ENCODE measurements at places on chromosomes 1 and 21. TPM values are rescaled to one million over a fixed set of nuclear protein-coding genes. Genes with fewer than 3 reads are reported as not detected.
A peak's percentile ranks its signal among the peaks of the same experiment; 100 is the strongest.

AQP10 gene
- not detected for total RNA-seq

- no peaks in the 10 kb centered on the region for H3K36me3 ChIP-seq
- H3K4me1 ChIP-seq = no peaks in the 10 kb centered on the region
- no peak overlapping the region for H3K27ac ChIP-seq
- DNase-seq = no peak
Observed at GRCh38 chr1:78068681-78069283, 23.0 kb downstream of the GIPC2 start.

GRCh38 chr1:195897076-195897475 is 711.2 kb downstream of the KCNT2 start:
- no peak overlapping the region for H3K4me3 ChIP-seq
- no peaks in the 10 kb centered on the region for H3K27me3 ChIP-seq
- no peak for DNase-seq
- H3K36me3 ChIP-seq = no peaks in the 10 kb centered on the region

KIAA0040 gene
- total RNA-seq = not detected

C1orf56 gene
- total RNA-seq = 2.9 TPM

GRCh38 chr1:17661546-17662157 is 93.5 kb upstream of the ACTL8 start:
- no peaks in the 10 kb centered on the region for H3K36me3 ChIP-seq
- peak; percentile 58 for DNase-seq
- H3K4me1 ChIP-seq = no peaks in the 10 kb centered on the region
- no peak overlapping the region for H3K4me3 ChIP-seq

- H3K4me3 ChIP-seq = peak overlapping the region; percentile 37
- H3K27me3 ChIP-seq = peaks cover 82% of the 10 kb centered on the region
- no peak overlapping the region for H3K27ac ChIP-seq
- H3K36me3 ChIP-seq = no peaks in the 10 kb centered on the region
- peaks cover 13% of the 10 kb centered on the region for H3K4me1 ChIP-seq
Observed at GRCh38 chr1:229430761-229431283, 3.1 kb downstream of the ACTA1 start.

DNA sequence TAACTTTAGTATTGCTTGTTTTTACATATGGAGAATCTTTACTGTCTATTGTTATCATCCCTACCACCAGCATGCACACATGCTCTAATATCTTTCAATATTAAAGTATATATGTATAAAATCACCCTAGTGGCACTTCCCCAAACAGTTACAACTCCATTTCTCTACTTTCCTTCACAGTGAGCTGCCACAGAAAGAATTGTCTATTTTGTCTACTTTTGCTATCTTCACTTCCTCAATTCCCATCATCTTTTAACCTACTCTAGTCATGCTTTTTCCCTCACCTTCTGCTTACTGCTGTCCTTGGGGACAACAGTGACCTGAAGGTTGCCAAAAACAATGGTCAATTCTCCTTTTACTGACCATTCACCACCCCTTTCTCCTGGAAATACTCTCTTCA is 59.2 kb downstream of the VCAM1 start:
- H3K36me3 ChIP-seq = no peaks in the 10 kb centered on the region
- DNase-seq = no peak
- H3K27ac ChIP-seq = no peak overlapping the region

DNA sequence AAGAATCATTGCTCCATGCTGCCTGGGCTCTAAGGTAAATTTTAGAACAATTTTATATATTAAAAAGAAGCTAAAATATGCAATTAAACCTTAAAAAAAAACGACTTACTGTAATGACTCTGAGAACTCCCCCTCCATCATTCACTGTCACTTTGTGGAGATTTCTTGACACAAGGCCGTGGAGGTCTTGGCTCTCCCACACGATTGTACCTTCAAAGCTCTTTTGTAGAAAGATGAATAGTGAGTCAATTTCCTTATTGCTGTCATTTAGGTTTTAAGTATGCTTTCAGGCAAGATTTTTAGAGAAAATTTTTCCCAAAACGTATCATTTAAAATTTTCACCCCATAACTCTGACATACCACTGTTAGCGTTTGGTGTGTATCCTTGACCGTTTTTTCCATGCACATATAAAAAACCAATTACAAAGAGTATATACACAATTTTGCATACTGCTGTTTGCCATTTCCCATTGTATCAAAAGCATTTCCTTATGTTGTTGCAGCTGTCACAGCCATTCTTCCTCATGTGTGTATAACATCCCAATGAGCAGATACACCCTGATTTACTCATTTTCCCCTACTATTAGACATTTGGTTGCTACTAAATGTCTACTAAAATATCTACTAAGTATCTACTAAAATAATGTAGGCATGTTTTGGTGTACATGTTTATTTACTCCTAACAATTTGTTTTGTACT is 33.4 kb downstream of the B3GALNT2 start:
- no peak for DNase-seq
- no peak overlapping the region for H3K27ac ChIP-seq
- no peak overlapping the region for H3K4me3 ChIP-seq
- H3K36me3 ChIP-seq = no peaks in the 10 kb centered on the region

GRCh38 chr1:211349741-211350140 is 23.1 kb downstream of the TRAF5 start:
- H3K4me3 ChIP-seq = no peak overlapping the region
- no peak overlapping the region for H3K27ac ChIP-seq
- no peak for DNase-seq

DNA sequence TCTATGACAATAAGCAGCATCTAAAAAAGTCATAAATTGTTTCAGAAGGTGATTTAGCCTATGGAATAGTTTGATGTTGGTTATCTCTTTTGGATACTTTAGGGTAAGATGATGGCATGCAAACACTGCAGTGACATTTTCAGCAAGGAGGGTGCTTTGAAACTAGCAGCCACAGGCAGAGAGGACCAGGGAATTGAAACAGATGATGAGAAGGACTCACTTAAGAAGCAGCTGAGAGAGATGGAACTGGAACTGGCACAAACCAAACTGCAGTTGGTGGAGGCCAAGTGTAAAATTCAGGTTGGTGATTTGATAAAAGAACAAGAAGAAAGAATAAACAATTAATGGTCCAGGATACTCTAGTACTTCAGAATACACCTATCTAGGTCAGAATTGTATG is 11.2 kb upstream of the CACYBP start:
- no peaks in the 10 kb centered on the region for H3K27me3 ChIP-seq
- H3K36me3 ChIP-seq = no peaks in the 10 kb centered on the region
- H3K27ac ChIP-seq = no peak overlapping the region
- H3K4me1 ChIP-seq = no peaks in the 10 kb centered on the region
- DNase-seq = no peak
- no peak overlapping the region for H3K4me3 ChIP-seq

- no peaks in the 10 kb centered on the region for H3K36me3 ChIP-seq
- DNase-seq = no peak
- H3K4me1 ChIP-seq = no peaks in the 10 kb centered on the region
- H3K27me3 ChIP-seq = peaks cover 43% of the 10 kb centered on the region
Observed at GRCh38 chr21:42434884-42435283, 31.2 kb downstream of the UBASH3A start.

FAM151A gene
- not detected for total RNA-seq

TMEM50A gene
- 99.4 TPM for total RNA-seq

GRCh38 chr1:26959722-26960624 is at the start of gene KDF1:
KDF1 (minus strand) TSS chr1:26960468; CDS start chr1:26952380, 8,088 bp downstream.
- H3K4me3 ChIP-seq = peak within 1 kb of the TSS; percentile 36
- H3K27me3 ChIP-seq = peaks cover 72% of the 10 kb centered on the region
- no peaks in the 10 kb centered on the region for H3K36me3 ChIP-seq
- no peak for DNase-seq
- H3K4me1 ChIP-seq = no peaks in the 10 kb centered on the region

- H3K4me3 ChIP-seq = no peak overlapping the region
- peaks cover 5% of the 10 kb centered on the region for H3K27me3 ChIP-seq
- no peak overlapping the region for H3K27ac ChIP-seq
- no peaks in the 10 kb centered on the region for H3K4me1 ChIP-seq
- no peak for DNase-seq
Observed at GRCh38 chr1:168405906-168406549, 125.4 kb downstream of the TBX19 start.

AMPD1 gene
- total RNA-seq = 0.19 TPM

ALG14 gene
- total RNA-seq = 6.4 TPM

DNA sequence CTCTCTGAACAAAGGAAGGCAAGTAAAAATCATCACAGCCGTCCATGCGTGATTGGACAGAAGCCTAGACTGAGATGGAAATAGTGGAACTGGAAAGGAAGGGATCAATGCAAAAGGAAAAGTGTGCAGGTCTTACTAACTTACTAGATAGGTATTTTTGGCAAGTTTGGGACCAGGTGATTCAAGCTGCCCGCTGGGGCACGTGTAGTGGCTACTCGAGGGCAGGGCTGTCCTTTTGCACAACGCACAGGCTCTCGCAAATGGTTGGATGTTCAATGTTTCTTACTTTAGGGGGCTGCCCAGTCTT is 566 bp upstream of the ALG6 start:
- DNase-seq = no peak
- H3K36me3 ChIP-seq = peaks cover 12% of the 10 kb centered on the region
- H3K4me1 ChIP-seq = peaks cover 12% of the 10 kb centered on the region
- H3K27me3 ChIP-seq = no peaks in the 10 kb centered on the region
- H3K27ac ChIP-seq = peak overlapping the region; percentile 83

IFNLR1 gene
- 1.4 TPM for total RNA-seq

DNA sequence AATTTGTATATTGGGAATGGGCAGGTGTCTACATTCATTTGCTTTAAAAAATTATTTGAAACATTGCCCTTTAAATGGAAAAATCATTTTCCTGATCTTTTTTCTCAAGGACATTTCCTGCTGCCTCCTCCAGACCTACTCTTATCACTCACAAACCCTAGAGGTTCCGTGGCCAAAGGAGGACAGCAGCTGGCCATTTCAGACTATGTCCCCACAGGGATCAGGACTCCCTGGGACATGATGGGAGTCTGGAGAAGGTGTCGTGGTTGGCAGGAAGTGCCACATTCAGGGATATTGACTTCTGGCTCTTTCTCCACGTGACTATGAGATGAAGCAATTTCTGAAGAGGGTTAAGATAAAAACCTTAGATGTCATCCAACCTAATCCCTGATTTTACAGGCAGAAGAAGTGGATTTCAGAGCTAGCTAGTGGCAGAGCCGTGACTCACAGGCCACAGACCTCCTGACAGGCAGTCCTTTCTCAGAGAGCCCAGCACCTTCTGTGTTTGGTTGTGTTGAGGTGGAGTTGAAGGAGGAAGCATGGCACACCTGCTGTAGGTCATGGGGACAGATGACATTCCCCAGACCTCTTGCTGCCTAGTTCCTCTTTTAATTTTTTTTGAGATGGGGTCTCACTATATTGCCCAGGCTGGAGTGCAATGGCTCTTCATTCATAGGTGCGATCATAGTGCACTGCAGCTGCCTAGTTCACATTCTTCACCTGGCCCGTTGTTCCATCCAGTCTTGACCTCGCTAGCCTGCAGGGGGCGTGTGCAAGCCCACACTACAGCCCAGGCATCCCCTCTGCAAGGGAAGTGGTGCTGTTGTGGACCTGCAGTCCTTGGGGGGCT is 25.5 kb upstream of the IL10 start:
- no peak overlapping the region for H3K4me3 ChIP-seq
- DNase-seq = peak; percentile 36
- H3K27ac ChIP-seq = no peak overlapping the region

GCSAML gene
- total RNA-seq = not detected

DNA sequence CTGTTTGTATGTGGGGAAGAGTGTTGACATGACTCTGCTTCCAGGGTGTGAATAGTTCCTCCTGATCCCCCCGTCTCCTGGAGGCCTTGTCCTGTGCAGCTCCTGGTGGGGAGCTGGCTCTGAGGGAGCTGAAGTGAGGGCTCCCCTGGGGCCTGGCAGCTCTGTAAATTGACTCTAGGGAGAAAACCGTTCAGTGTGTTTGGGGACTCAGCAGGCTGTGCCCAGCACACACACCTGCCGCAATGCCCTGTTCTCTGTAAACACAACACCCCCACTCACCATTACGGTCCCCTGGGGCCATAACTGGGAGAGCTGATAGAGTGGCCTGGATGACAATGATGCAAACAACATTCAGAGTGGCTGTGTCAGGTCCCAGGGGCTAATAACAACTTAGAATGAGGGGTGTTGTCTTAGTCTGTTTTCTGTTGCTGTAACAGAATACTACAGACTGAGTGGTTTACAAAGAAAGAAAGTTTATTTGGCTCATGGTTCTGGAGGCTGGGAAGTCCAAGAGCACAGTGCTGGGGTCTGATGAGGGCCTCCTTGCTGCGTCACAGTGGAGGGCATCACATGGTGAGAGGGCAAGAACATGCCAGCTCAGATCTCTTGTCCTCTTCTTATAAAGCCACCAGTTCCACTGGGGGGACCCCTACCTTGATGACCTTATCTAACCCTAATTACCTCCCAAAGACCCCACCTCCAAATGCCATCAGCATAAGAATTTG is 15.3 kb downstream of the ADORA1 start:
- H3K27me3 ChIP-seq = no peaks in the 10 kb centered on the region
- H3K27ac ChIP-seq = no peak overlapping the region
- no peaks in the 10 kb centered on the region for H3K36me3 ChIP-seq
- DNase-seq = no peak
- peaks cover 5% of the 10 kb centered on the region for H3K4me1 ChIP-seq

DNA sequence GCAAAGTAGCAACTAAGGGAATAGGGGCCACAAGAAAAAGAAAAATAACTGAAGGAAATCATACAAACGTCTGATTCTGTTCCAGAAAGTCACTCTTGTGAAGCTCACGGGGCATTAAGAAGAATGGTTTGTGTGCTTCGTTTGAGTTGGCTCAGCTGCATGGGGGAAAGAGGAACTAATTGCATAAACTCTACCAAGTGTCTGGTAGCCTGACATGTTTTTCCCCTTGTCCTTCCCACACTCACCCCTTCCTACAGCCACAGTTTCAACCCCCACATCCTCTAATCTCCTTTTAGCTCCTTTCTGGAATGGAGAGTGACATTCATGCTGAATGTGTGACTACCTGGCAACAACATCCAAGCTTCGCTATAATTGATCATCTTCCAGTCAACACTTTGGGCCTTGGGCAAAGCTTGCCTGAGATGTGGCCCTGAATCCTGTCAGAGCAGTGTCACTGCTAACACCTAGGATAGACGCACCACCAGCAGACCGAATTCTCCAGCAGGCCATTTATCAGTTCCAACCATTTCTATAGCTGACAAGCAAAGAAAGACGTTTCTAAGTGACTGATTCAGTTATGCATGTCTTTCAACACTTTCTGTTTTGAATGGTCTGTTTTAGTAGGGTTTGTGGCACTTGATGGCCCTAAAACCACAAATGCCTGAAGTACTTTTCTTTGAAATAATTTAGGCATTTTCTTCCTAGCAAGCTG is 439.6 kb downstream of the TTLL7 start:
- H3K27ac ChIP-seq = no peak overlapping the region
- H3K4me3 ChIP-seq = no peak overlapping the region
- no peaks in the 10 kb centered on the region for H3K27me3 ChIP-seq
- H3K4me1 ChIP-seq = peaks cover 7% of the 10 kb centered on the region

- no peak for DNase-seq
- no peak overlapping the region for H3K27ac ChIP-seq
- no peaks in the 10 kb centered on the region for H3K27me3 ChIP-seq
- no peaks in the 10 kb centered on the region for H3K4me1 ChIP-seq
- H3K4me3 ChIP-seq = no peak overlapping the region
Observed at GRCh38 chr1:248590055-248590454, 7.4 kb downstream of the OR2T10 start.

- H3K27me3 ChIP-seq = no peaks in the 10 kb centered on the region
- no peak overlapping the region for H3K4me3 ChIP-seq
- H3K36me3 ChIP-seq = peaks cover 53% of the 10 kb centered on the region
- no peak overlapping the region for H3K27ac ChIP-seq
Observed at GRCh38 chr1:6591222-6591621, 11.4 kb downstream of the ZBTB48 start.

PKLR gene
- not detected for total RNA-seq
